ENCODE measurements at places on chromosomes 4 and X.
A peak's percentile ranks its signal among the peaks of the same experiment; 100 is the strongest.

DNA sequence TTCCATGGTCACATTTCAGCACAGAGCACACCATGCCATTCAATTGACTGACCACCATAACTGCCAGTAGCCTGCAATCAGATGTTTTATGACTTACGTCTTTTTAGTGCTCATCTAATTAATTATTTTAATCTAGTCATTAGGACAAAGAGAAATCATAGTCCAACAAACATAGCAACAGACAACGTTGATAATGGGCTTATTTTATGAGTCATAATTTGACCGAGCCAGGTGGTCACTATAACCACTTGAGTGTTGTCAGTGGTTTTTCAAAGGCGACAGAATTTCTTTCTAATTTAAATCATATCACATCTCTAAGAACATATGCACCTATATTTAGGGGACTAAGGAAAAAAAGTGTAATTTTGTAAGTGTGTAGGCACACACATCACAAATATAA, 1.9 kb downstream of the SEC24D start:
- DNase-seq = no peak

GRCh38 chr4:155411546-155411945, 34.8 kb upstream of the MAP9 start:
- DNase-seq = no peak

DNA sequence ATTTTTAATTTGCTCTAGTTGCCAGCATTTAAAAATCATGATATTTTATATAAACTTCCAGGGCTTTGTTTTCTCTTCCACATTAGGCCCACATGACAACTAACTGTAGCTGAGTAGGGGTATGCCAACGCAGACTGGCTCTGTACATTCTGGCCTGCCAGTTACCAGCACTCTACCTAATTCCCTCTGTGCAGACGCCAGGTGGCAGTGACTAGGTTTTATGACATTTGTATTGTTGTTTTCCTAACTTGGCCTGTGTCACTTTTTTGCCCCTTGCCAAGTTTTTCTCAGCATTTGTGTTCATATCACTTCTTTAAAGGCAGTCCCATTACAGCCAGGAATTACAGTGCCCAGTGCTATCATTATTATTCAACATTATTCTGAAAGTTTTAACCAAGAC, 347.5 kb downstream of the NKX6-1 start:
- DNase-seq = no peak

DNA sequence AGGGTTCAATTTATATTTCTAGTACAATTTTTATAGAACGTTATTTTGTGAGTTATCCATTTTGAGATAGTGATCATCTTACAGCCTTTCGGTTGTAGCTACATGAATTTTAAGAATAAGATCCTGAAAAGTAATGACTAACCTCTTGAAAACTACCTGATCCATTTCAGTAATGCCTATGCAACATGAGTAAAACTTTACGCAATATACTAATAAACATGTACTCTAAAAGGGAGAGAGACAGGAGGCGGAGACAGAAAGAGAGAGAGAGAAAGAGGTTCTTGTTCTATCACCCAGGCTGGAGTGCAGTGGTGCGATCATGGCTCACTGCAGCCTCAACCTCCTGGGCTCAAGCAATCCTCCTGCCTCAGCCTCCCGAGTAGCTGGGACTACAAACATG, 816.1 kb downstream of the CCSER1 start:
- DNase-seq = no peak

DNA sequence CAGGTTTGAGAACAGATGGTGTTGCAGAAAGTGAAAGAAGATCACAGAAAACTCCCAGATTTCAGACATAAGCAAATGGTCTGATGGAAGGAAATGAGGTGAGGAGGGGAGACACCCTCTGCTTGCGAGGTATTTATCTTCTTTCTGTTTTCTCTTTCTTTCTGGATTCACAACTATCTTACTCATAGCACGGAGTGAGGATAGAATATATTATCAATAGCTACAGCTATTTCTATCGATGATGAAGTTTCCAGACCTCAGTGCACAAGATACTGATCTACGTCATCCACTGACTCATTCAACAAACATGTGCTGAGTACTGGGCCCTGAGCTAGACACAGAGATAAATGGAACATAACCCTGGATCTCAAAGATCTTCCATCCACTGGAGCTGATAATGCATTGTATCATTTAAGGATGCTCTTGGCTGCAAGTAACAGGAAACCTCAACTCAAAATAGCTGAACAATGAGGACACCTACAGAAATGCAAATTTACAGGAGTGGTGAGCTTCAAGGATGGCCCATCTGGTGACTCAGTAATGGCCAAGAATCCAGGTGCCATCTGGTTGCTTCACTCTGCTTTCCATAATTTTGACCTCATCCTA, 21.2 kb downstream of the SLC2A9 start:
- DNase-seq = no peak

DNA sequence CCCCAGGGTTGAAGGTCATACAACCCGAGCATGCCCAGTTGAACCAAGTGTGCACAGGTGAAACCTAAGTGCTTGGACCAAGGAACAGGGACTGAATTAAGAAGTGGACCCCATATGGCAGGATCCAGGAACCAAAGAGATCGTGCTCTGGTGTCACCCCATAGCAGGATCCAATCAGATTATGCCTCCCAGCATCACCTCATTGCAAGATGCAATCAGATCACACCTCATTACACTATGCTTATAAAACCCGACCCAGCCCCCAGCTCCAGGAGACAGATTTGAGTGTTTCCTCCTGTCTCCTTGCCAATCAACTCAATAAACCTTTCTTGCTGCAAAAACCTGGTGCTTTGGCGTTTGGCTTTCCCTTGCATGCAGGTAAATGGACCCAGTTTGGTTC, 37.6 kb downstream of the EFHC2 start:
- no peak for DNase-seq

DNA sequence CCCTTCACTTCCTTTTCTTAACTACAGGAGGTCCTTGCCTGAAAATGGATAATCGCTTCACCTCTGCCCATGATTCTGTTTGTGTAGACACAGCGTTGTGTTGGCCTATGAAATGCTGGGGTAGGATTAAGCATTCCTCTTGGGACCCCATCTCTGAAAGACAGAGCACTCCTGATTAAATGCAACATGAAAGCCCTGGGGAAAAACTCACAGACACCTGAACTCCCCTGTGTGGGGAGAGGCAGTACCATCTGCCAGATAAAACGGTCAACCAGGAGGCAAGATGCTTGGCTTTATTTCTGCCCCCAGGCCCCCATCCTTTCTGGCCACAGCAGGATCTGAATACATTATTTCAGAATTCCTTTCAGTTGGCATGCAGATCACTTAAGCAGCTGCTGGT, 1.9 kb downstream of the LGI2 start:
- no peak for DNase-seq

- no peak for DNase-seq
Observed at GRCh38 chrX:65195621-65196020, 219.4 kb upstream of the ZC4H2 start.

GRCh38 chr4:57504139-57504538, 394.0 kb upstream of the IGFBP7 start:
- no peak for DNase-seq

DNA sequence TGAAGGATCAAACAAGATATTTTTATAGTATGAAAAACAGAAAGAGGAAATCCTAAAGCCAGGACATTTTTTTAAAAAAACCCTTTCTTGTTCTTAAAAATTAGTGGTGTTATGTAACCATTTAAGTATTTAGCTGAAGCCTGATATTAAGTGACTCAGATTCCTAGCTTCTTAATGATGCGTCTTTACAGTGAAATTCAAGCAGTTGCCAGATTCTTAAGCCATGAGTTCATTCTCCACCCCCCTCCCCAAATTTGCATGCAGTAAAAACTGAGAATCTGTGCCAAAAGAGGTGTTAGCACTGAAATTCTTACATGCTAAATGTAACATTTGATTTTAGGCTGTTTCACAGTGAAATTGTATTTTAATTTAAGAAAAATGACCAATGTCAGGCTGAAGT, 180.8 kb downstream of the RAPGEF2 start:
- DNase-seq = no peak

GRCh38 chrX:79259073-79259689, 108.0 kb downstream of the ITM2A start:
- peak; percentile 81 for DNase-seq

DNA sequence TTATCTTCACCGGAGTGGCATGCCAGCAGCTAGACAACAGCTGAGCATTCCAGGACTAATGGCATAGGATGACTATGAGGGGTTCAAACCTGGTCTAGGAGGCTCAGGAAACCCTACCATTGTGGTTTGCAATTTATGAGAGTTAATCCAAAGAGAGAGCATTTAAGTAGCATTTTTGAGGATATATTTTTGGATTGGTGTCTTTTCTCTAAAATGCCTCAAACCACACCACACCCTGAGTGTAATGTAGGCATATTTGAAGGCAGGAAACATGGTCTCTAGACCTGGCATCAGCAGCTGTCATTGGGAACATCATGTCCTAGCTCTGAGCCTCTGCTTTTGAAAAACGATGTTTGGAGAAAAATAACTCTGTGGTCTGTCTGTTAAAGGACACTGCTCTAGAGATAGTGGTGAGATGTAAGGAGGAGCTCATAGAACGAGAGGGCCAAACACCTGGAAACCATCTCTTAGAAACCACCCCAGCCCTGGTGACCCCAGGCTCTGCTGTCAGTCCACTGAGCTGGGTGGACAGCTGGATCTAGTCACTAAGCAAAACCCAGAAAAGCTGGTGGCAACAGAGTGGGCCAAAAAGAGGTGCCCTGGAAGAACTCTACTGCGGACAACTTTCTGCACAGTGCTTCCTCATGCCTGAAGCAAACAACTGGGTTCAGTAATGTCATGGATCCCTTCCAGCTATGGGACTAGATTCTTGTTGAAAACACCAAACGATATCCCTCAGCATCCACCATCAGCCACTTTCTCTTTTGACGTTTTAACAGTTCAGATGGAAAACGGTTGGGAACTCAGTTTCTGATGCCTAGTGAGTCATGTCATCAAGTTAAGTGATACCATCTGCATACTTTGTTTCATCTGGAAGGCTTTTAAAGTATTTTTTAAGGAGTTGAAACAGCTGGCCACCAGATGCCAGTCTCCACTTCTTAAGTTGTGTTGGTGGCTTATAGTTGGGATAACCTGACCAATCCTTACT, 100.2 kb upstream of the C1QTNF7 start:
- no peak for DNase-seq

- peak; percentile 57 for DNase-seq
Observed at GRCh38 chr4:82201805-82202641, 171.8 kb downstream of the HNRNPD start.

- DNase-seq = no peak
Observed at GRCh38 chrX:118502161-118502789, 6.7 kb downstream of the DOCK11 start.

DNA sequence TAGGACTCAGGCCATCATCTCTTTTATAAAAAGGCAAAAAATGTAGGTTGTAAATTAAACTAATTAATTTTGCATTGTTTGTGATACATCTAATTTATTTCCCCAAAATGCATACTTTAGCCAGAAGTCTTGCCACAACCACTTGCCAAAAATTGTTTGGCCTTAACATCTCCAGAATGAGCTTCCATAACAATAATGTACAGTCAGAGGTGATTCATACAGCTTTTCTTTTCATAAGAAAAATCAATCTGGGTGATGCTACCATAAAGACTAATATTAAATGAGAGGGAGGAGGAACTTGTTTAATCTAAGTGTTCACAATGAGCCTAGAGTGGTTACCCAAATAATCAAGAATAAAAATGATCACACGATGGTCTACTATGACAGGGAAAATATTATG, 59.3 kb downstream of the AMMECR1 start:
- no peak for DNase-seq

- no peak for DNase-seq
Observed at GRCh38 chrX:128106630-128107029, 54.4 kb upstream of the ACTRT1 start.

GRCh38 chrX:138018145-138018799, 452.3 kb downstream of the ZIC3 start:
- no peak for DNase-seq

DNA sequence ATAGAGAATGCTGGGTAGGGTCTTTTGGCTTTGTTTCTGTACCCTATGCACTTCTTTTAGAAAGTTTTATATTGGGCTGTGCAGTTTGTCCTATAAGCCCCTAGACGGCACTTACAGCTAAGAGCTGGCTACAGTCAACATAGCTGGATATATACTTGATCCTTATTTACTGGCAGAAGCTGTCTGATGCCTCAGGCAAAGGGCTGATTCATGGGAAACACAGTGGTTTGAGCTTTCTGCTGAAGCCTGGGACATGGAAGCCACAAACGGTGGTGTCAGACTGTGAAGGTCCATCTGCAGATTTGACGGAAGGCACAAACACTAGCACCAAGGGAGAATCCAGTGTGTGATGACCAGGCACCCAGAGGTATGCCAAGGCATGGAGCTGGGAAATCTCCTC, 608.4 kb downstream of the ANKRD50 start:
- no peak for DNase-seq

DNA sequence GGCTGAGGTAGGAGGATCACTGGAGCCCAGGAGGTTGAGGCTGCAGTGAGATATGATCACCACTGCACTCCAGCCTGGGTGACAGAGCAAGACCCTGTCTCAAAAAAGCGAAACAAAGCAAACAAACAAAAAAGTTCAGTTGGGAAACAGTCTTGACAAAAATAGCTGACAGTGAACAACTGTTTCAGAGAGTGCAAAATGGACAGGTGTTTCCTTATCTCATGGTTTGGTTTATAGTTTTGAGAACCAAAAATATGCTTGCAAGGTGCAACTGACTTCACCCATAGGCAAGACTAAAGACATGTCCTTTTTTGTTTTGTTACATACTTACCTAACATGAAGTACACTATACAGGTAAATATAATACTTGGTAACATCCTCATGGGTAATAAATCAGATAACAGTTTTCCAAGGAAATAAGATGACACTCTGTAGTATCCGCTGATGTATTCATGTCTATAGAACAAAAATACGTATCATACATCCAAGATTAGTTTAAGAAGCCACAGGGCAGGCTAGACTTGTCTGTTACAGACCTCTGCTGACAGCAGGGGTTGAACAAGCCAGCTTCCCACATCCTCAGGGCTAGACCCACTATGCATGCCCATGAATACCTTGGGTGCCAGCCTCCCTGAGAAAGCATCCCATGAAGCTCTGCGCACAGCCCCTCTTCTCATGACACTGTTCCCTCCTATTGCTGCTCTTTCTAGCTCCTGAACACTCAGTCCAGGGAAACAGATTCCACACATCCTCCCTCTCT, 59.3 kb downstream of the ABCG2 start:
- DNase-seq = no peak

GRCh38 chr4:147789596-147789995, 57.7 kb downstream of the ARHGAP10 start:
- DNase-seq = no peak

- no peak for DNase-seq
Observed at GRCh38 chr4:79201971-79202370, 123.9 kb downstream of the NAA11 start.

GRCh38 chr4:40600850-40601249, 28.8 kb downstream of the RBM47 start:
- no peak for DNase-seq

GRCh38 chr4:52377563-52377962, 281.5 kb downstream of the USP46 start:
- DNase-seq = no peak

DNA sequence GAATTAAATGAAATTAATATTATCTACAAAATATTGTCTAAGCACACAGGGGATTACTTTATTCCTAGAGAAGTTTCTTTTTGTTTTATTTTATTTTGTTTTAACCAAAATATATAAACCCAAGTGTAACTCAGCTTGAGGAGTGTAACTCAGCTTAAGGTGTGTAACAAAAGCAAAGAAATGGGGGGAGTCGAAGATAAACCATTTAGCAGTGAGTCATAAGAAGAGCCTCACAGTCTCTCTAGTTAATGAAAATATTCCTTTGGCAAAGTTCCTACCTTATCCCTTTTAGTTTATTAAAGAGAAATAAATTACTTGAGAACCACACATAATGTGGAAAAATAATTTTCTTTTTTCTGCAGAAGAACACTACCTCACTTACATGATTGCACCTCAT, 261.8 kb downstream of the KCTD8 start:
- DNase-seq = no peak

All from CD4-positive, alpha-beta T cell treated with Interleukin-10 for 1 hour (primary cell).